ENCODE measurements at places on chromosomes 12 and 14.

GRCh38 chr14:96204151-96205058, at the start of gene BDKRB2:
TSS of gene BDKRB2 (plus strand) at chr14:96204839. CDS start at chr14:96237108, 32,269 bp downstream.
- DNase-seq: no peak

GRCh38 chr14:104880584-104881210, 15.6 kb downstream of the CEP170B start:
- no peak for DNase-seq

GRCh38 chr12:4135919-4136605, 137.5 kb upstream of the CCND2 start:
- DNase-seq: no peak

DNA sequence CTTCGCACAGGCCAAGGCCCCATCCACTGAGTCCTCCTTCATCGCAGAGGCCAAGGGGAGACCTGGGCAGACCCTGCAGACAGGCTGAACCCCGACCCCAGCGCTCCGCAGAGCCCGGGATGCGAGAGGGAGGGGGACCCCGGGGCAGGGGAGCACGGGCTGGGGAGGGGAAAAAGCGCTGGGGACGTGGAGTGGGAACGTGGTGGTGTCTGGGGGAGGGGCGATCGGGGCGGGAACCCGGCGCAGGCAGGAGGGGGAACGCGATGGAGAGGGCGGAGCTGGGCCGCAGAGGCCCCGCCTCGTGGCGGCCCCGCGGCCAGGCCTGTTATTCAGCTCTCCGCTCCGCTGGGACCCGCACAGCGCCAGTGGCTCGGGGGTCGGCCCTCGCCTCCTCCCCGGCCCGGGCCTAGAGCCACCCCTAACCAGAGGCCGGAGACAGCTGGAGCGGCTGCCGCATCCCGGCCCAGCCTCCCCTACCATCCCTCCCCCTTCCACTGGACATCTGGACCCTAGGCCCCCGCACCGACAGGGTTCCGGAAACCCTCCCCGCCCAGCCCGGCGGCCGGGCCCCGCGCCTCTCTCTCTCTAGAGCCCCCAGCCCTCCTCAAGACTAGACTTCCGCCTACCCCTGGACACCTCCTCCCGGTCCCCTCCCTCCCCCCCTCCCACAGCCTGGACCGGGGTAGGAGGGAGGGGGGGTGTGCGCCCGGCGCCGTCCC, at the start of gene ARHGEF25:
Gene ARHGEF25, plus strand, starts transcription at position 328 of the 719 bp plus-strand sequence. CDS start 460 bp downstream, outside the sequence.
- no peak for DNase-seq

GRCh38 chr14:74202113-74202512, 37.1 kb upstream of the VSX2 start:
- no peak for DNase-seq

DNA sequence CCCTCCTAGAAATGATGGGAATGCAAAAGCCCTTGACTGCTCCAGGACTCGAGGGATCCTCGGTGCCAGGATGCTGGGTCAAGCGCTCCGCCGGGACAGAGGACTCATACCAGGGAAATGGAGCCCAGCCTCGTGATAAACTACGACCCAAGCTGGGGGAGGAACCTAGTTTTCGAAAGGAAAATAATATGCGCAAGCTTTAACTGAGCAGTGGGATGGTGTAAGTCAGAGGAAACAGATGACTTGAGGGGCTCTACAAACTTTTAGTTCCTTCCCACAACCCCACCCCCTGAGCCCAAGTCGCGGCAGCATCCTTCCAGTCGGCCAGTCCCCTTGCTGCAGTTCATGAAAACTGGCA, 654 bp upstream of the SUPT16H start:
- no peak for DNase-seq

GRCh38 chr12:112906712-112907414, at the start of gene OAS1:
TSS of gene OAS1 (plus strand) at chr12:112906962. CDS start at chr12:112907040, 78 bp downstream.
- DNase-seq: peak; percentile 20

DNA sequence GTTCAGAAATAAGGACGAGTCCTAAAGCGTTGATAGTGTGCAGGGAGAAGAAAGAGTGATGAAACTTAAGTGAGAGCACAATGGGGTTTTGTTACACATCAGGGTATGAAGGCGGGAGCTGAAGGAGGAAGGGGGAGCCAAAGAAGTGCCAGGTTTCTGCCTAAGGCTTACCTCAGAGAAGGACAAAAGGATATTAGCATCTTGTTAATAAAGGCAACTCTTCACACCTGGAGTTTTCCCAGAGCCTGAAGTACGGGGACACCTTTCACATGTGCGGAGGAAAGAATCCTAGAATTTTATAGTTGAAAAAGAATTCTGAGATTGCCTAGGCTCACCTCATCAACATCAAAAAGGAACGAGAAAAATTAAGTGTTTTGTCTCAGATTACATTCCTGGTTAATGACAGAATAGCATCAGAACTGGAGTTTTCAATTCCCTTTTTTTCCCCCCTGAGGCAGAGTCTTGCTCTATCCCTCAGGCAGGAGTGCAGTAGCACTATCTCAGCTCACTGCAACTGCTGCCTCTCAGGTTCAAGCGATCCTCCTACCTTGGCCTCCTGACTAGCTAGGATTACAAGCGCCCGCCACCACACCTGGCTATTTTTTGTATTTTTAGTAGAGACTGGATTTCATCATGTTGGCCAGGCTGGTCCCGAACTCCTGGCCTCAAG, 2.2 kb upstream of the SAV1 start:
- no peak for DNase-seq

- DNase-seq: no peak
These were observed 4.9 kb upstream of the ANKLE2 start for GRCh38 chr12:132766380-132767085.

GRCh38 chr14:103279142-103280025, 54.7 kb upstream of the EIF5 start:
- DNase-seq: no peak

DNA sequence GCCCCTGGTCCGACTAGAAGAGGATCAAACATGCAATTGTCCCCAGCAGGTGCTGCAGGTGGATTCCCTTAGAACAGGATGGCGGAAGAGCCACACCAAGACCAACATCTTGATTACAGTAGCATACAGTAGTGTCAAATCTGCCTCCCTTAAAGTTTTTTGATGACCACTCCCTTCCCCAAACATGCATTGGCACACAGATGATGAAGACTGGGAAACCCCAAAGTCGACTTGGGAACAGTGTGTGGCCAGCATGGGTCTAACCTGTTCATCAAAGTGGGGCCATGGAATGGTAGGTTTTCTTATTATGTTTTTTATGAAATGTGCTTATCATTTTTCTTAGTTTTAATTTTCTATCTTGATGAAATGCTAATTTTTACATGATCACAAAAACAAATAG, 8.8 kb downstream of the PLXNC1 start:
- DNase-seq: no peak

GRCh38 chr12:23891115-23891514, 58.4 kb downstream of the SOX5 start:
- no peak for DNase-seq

- no peak for DNase-seq
These were observed 633 bp downstream of the RPAP3 start for GRCh38 chr12:47705229-47705565.

- no peak for DNase-seq
These were observed 108.1 kb downstream of the LRIG3 start for GRCh38 chr12:58812214-58812613.

DNA sequence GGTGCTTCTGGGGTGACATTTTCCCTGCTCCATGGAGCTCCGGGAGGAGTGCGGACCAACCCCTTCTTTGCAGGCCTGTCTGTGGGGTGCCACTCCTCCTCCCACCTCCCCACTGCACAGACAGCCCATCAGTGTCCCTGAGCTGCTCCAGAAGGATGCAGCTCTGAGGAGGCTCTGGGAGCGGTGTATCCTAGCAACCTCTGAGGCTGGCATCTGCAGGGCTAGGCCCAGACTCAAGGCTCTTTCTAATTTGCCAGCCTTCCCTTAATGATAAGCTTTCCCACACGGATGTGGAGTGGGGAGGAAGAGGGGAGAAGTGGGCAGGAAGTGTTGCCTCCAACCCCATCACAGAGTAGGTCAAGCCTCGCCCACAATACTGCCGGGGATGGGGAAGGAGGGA, 59.7 kb downstream of the CALM1 start:
- DNase-seq: no peak

- DNase-seq: no peak
These were observed 7.1 kb upstream of the ZDHHC22 start for GRCh38 chr14:77148510-77149231.

DNA sequence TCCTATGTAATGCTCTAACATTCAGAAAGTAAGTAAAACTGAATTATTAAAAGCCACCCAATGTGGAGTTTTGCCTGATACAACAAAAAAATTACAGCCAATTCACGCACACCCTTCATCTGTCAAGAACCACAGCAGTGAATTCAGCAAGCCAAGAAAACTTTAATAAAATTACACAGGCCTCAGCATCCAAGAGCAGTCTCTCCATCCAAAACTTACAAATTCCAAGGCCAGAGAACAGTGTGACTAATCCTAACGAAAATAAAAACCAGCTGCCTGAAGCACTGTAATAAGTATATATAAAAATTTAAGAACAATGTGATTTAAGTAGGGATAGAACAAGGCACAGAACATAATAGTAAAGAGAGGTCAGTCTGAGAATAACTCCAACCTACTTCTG, 54.2 kb downstream of the SIX6 start:
- DNase-seq: no peak

- DNase-seq: no peak
These were observed 274.5 kb downstream of the GLT1D1 start for GRCh38 chr12:129127771-129128170.

- DNase-seq: no peak
These were observed 247.2 kb downstream of the ALX1 start for GRCh38 chr12:85527192-85527591.

GRCh38 chr14:21476523-21476924, 235 bp downstream of the RAB2B start:
- peak; percentile 80 for DNase-seq

DNA sequence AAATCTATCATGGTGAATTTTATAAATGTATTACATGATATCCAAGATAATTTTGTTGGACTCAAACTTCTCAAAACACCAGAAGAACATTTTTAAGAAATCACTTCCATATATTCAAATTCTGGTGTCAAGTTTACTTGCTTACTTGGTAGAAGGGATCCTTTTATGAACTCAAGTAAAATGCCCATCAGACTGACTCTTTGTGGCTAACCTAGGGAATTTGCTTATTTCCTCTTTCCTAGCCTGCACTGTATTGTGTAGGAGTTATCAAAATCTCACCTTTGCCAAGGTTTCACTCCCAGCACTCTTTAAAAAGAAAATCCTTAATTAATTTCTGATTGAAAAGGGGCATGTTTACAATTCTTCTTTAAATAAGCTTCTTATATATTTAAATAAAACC, 196.5 kb downstream of the DUSP6 start:
- no peak for DNase-seq

- DNase-seq: no peak
These were observed 92.9 kb downstream of the ARMH4 start for GRCh38 chr14:58059126-58059525.

GRCh38 chr14:20799892-20800544, 2.6 kb downstream of the RNASE1 start:
- no peak for DNase-seq

GRCh38 chr14:58469309-58469708, 41.8 kb downstream of the KIAA0586 start:
- no peak for DNase-seq

- DNase-seq: no peak
These were observed 18.8 kb upstream of the PIK3C2G start for GRCh38 chr12:18242380-18243089.

DNA sequence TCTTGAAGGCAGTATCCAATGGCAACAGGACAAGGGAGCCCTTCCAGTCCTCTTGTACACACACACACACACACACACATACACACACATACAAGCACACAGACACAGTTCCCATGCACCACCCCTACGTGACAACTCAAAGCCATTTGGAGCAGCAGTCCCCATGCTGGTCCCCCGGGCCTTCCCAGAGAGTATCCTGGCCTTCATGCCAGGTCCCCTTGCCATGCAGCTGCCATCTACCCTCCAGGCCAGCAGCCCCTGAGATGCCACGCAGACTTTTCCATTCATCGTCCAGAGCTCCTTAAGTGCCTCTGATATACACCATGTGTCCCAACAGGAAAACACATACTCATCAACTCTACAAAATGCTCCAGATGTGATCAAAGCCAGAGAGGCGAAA, 159.5 kb downstream of the ANO2 start:
- no peak for DNase-seq

GRCh38 chr14:66468778-66469367, 17.3 kb upstream of the CCDC196 start:
- no peak for DNase-seq

GRCh38 chr12:49064767-49065152, 4.2 kb upstream of the KMT2D start:
- no peak for DNase-seq

DNA sequence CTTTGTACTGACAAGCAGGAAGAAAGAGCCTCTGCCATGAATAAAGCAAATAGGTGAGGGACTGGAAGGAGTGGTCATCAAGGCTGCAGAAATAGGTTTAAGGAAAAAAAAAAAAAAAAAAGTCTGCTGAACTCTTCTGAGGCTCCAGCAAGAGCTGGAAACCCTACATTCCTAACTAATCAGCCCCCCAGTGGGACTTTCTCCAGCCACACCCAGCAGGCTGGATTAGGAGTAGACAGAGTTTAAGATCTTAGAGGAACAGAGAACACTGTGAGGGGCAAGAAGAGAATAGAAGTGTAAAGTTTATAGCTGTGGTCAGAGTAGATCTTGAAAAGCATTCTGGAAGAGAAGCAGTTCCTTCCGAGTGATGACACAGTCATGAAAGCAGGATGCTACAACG, 66.4 kb downstream of the ATXN2 start:
- DNase-seq: no peak

- no peak for DNase-seq
These were observed 1366.8 kb upstream of the TMEM132C start for GRCh38 chr12:126899926-126900792.

DNA sequence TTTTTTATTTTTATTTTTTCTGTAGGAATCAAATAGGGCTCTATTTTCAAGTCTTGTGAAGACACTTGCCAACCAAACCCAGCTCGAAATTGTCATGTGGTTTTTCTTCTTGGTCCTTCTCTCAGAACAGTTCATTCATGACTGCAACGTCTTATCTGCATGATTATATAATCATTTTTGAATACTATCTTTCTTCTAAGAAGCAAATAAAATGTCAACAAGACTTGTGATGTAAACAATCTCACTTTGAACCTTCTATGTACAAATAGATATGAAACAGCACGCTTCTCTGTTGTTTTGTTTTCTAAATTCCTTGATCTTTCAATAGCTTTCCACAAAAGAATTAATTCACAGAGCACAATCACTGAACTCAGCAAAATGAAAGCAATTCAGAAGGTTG, 320.7 kb downstream of the SOX5 start:
- no peak for DNase-seq

- no peak for DNase-seq
These were observed 6.8 kb downstream of the HRK start for GRCh38 chr12:116874324-116874995.

DNA sequence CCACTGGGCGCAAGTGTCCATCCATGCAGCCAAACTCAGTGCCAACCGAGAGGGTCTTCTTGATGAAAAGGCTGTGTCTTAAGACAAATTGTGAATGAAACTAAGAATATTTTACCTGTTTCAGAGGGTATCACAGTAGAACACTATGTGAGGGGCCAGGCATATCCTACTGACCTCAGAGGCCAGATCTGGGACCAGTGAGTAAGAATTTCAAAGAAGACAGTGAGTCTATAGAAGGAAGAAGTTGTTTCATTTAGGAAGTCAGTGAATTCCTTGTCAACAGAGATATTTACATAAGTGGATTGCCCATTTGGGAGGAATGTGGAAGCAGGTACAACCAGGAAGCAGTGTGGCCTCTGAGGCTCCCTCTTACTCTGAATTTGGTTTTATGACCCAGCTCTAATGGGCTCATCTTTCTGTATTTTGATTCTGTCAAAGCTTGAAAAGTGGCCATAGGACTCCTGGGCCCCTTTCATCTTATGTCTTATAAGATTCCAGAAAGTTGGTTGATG, 137.4 kb downstream of the ZNF664 start:
- no peak for DNase-seq

Data from activated T-cell treated with anti-CD3 and anti-CD28 coated beads for 4 hours (primary cell).